A549 (cell line): ENCODE measurements at places on chromosomes 7 and 10. TPM values are rescaled to one million over a fixed set of nuclear protein-coding genes. Genes with fewer than 3 reads are reported as not detected.

GRCh38 chr7:34928052-34928451 is 109.2 kb downstream of the DPY19L1 start:
- no peak for DNase-seq

DNA sequence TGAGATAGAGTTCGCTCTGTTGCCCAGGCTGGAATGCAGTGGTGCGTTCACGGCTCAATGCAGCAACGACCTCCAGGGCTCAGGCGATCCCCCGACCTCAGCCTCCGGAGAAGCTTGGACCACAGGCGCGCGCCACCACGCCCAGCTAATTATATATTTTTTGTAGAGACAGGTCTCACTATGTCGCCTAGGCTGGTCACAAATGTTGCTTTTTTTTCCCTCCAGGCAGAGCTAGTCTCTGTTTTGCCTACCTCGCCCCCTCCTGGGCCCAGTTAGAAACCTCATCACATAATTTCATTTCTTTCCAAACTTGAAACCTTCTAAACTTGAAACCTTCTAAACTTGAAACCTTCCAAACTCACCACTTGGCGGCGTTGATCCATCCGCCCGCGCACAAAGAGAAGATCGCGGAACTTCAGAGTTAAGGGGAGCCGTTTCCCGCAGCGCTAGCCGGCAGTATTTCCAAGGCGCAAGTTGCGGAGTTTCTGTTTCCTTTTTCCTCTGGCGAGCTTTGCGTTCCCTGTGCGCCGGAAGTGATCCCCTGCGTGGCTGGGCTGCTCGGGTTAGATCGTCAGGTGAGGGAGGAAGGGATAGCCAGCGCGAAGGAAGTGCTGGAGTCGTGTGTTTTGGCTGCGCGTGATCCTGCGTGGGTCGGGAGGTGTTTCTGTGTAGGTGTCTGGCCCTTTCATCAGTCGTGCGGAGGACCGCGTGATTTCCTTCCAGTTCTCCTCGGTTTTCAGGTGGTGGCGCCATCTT is at the start of gene SSBP1:
Gene SSBP1, plus strand, starts transcription at position 523 of the 756 bp plus-strand sequence. CDS start 809 bp downstream, outside the sequence.
- DNase-seq, result peak; percentile 98

DNA sequence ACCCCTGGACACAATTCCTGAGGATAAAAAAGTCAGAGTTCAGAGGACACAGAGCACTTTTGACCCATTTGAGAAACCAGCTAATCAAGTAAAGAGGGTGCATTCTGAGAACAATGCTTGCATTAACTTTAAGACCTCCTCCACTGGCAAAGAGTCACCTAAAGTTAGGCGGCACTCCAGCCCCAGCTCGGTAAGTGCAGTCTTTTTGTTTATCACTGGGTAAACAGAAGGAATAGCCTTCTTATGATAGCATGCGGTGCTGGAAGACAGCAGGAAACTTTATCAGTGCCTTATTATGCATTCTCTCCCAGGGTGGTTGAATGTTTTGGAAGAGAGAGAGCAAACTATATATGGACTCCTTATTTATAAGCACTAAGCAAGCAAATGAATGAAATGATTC is 130.5 kb downstream of the CDK14 start:
- DNase-seq, result no peak

GRCh38 chr10:4740471-4740870 is 85.5 kb upstream of the AKR1E2 start:
- DNase-seq, result no peak

DENND10 gene
- 47.1 to 49.7 TPM (median 48.4 TPM) in 3 replicates for polyA plus RNA-seq

- no peak for DNase-seq
Measured at GRCh38 chr10:80454513-80455460, 677 bp downstream of the TSPAN14 start.

UPK3B gene
- 19.4 to 20.9 TPM (median 20.6 TPM) in 3 replicates for polyA plus RNA-seq

CLEC2L gene
- polyA plus RNA-seq, result 0.13 TPM in 1 of 3 replicates, not detected in the others

PTCD1 gene
- 5.4 to 6.3 TPM (median 5.5 TPM) in 3 replicates for polyA plus RNA-seq

- DNase-seq, result peak; percentile 40
Measured at GRCh38 chr7:117666031-117666430, 186.2 kb downstream of the CFTR start.

GPR15LG gene
- not detected in 3 replicates for polyA plus RNA-seq

ADAM8 gene
- 4.1 to 5.2 TPM (median 4.4 TPM) in 3 replicates for polyA plus RNA-seq

WEE2 gene
- not detected in 3 replicates for polyA plus RNA-seq

- no peak for DNase-seq
Measured at GRCh38 chr7:115274-115911, 77.0 kb upstream of the FAM20C start.

DNA sequence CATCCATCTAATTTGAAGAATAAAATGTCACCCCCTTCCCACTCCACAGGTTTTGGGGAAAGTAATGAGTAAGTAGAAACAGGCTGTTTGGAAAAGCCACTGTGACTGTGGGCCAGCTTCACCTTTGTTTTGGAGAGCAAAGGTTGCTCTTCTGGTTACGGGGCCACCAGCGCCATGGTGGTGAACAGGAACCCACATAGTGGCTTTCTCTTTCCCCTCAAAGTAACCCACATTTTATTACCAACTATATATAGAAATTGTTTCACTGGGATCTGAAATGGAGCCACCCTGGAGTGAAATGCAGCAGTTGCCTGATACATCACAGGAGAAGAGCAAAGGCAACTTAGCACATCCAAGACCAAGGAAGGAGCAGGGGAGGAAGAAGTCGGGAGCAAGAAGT is 112.3 kb upstream of the EFCAB10 start:
- DNase-seq, result no peak

GRCh38 chr10:13272164-13272571 is 27.7 kb downstream of the PHYH start:
- no peak for DNase-seq

COL1A2 gene
- not detected in 3 replicates for polyA plus RNA-seq

DNA sequence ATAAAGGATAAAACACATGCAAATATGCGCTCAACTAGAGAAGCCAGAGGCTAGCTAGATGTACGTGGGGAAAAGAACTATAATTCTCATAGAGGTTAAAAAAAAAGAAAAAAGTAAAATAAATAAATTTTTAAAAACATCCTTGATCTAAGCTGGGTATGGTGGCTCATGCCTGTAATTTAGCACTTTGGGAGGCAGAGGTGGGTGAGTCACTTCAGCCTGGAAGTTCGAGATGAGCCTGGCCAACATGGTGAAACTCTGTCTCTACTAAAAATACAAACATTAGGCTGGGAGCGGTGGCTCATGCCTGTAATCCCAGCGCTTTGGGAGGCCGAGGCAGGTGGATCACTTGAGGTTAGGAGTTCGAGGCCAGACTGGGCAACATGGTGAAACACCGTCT is 18.6 kb upstream of the HSPA12A start:
- no peak for DNase-seq

HGF gene
- polyA plus RNA-seq, result 0.06 TPM in 1 of 3 replicates, not detected in the others

NUTM2A gene
- polyA plus RNA-seq, result 0.09 to 0.15 TPM (median 0.09 TPM) in 3 replicates

DNA sequence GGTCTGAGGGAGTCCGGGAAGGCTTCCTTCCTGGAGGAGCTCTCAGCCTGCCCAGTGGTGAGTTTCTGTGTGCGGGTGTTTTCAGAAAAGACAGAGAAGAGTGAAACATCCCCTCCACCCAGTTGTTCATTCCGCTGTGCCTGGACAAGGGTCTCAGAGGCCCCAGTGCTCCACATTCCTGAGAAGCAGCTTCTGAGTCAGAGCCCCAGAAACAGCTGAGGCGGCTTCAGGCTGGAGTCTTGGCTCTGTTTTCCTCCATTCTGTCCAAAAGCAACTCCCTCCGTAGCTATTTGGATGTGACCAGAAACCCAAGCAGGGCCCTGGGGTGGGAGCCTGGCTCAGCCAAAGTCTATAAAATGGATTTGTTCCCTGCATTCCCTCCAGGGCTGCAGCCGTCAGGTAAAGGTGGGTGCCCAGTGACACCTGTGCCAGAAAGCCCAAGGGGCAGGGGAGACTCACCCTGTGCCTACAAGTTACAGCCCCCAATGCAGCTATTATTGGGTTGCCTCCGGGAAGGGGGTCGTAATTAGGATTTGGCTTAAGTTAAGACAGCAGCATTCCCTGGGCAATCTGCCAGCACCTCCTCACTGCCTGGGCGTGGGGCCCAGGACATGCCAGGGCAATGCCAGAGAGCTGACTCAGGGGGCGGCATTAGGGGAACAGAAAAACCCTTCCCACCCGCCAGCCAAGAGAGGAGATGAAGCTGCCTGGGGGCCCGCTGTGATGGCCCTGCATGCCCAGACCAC is 13.1 kb upstream of the CAMK2G start:
- DNase-seq, result peak; percentile 62

DNA sequence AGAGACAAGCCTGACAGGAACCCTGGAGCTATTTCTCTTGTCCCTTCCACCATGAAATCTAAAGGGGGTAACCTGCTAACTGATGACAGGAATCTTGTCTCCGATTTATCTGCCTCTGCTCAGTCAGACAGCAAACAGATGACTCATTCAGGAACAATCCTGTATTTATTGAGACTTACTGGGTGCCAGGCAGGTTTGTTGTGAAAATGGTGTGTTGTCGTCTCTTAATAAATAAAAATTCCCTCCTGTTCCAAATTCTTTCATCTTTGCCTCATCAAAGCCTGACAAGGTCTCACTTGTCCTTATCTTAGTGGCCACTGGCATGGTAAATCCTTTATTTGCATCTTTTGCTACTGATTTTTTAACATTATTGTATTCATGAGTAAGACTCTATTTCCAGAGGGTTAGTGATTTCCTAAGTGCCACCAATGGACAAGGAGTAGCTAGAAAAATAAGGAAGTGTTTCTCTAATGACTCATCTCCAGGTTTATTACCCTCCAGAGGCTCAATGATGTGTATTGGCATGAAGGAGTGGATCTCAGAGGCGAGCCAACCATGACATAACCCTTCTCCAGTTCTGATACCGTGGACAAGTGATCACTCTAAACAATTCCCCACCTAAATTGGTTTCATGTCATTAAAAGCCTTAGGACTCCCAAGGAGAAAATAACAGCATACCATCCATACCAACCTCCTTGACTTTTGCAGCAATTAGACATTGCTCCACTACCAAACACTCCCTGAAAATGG is 724.0 kb downstream of the GRID1 start:
- DNase-seq, result peak; percentile 96

- no peak for DNase-seq
Measured at GRCh38 chr10:96416643-96417042, 57.8 kb upstream of the OPALIN start.
